Stimulated activated CD4-positive, alpha-beta T cell treated with anti-CD3 and anti-CD28 coated beads, TNF-alpha, amount 100 ng/mL, for 4 hours (primary cell): ENCODE measurements at places on chromosomes 4 and X.

DNA sequence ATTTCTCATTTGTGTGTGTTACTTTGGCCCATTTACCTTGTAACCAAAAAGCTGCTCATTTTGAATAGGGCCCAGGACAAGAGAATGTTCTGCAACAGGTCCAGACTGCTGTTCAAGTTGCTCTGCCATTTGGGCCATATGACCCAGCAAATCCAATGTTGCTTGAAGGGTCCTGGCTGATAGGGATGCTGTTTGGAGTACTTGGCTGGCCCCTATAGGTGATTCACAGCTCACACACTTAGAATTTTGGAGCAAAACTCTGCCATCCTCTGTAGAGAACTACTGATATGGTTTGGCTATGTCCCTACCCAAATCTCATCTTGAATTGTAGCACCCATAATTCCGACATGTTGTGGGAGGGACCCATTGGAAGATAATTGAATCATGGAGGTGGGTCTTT lies 131.5 kb downstream of the AASDH start:
- DNase-seq, result no peak

- DNase-seq, result no peak
These were observed 10.2 kb upstream of the CDKN2AIP start for GRCh38 chr4:183434264-183434663.

- DNase-seq, result no peak
These were observed 95.5 kb downstream of the SMIM20 start for GRCh38 chr4:26009502-26009901.

- no peak for DNase-seq
These were observed 48.0 kb downstream of the APOOL start for GRCh38 chrX:85051627-85052026.

- DNase-seq, result no peak
These were observed 96.6 kb upstream of the OTUD4 start for GRCh38 chr4:145277011-145277410.

DNA sequence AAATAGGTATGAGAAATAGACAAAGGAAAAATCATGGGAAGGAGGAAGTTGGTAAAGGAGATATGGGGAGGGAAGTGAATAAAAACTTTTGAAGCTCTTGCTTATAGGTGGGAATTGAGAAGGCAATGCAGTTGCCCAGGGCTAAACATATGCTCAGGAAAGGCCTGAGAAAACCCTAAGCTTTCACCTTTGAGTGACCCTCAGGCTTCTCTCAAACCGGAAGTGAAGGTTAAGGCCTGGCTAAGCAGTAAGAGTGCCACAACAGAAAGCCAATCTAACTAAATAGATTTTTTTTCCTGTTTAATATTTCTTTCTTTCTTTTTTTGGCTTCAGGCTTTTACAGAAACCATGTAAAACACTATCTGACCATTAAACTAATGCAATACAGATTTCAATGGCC lies 69.5 kb upstream of the GABRA3 start:
- DNase-seq, result no peak
